Chondrocyte (in vitro differentiated cells): ENCODE measurements at places on chromosomes 2 and 18. TPM values are rescaled to one million over a fixed set of nuclear protein-coding genes. Genes with fewer than 3 reads are reported as not detected.

GRCh38 chr2:44126106-44126797, 42.4 kb upstream of the PPM1B start:
- no peaks in the 10 kb centered on the region for H3K27me3 ChIP-seq
- H3K4me3 ChIP-seq: no peak overlapping the region
- peaks cover 9% of the 10 kb centered on the region for H3K4me1 ChIP-seq
- H3K27ac ChIP-seq: no peak overlapping the region
- no peaks in the 10 kb centered on the region for H3K36me3 ChIP-seq

The TGFA gene
- total RNA-seq: 0.21 to 0.25 TPM in 2 of 3 replicates, not detected in the other

The RAD51AP2 gene
- not detected in 3 replicates for total RNA-seq

GRCh38 chr2:234673961-234674759, 177.3 kb upstream of the ARL4C start:
- no peak overlapping the region for H3K27ac ChIP-seq
- peaks cover 3% of the 10 kb centered on the region for H3K36me3 ChIP-seq
- no peak overlapping the region for H3K4me3 ChIP-seq

- peak overlapping the region; percentile 71 for H3K27ac ChIP-seq
- no peaks in the 10 kb centered on the region for H3K27me3 ChIP-seq
- no peak for DNase-seq
- peaks cover 32% of the 10 kb centered on the region for H3K4me1 ChIP-seq
- no peak overlapping the region for H3K4me3 ChIP-seq
Observed at GRCh38 chr2:220959391-220959802, 612.7 kb downstream of the EPHA4 start.

The CEBPZOS gene
- total RNA-seq: not detected in 3 replicates
